ENCODE measurements at places on chromosomes 6 and 20.

GRCh38 chr6:125952764-125953501 is 3.6 kb upstream of the HINT3 start:
- no peak overlapping the region for H3K4me3 ChIP-seq
- no peaks in the 10 kb centered on the region for H3K36me3 ChIP-seq
- no peak for DNase-seq

- no peak overlapping the region for H3K4me3 ChIP-seq
- DNase-seq: no peak
- H3K27ac ChIP-seq: peak overlapping the region; percentile 96
- peaks cover under 1% of the 10 kb centered on the region for H3K4me1 ChIP-seq
- H3K27me3 ChIP-seq: no peaks in the 10 kb centered on the region
- H3K36me3 ChIP-seq: no peaks in the 10 kb centered on the region
These were observed 19.6 kb downstream of the FOXC1 start for GRCh38 chr6:1629316-1629715.

GRCh38 chr6:110041126-110041525 is 63.0 kb downstream of the GPR6 start:
- no peaks in the 10 kb centered on the region for H3K4me1 ChIP-seq
- no peak for DNase-seq
- no peaks in the 10 kb centered on the region for H3K27me3 ChIP-seq

- no peaks in the 10 kb centered on the region for H3K36me3 ChIP-seq
- H3K27me3 ChIP-seq: no peaks in the 10 kb centered on the region
- no peaks in the 10 kb centered on the region for H3K4me1 ChIP-seq
- DNase-seq: no peak
- H3K4me3 ChIP-seq: no peak overlapping the region
- no peak overlapping the region for H3K27ac ChIP-seq
These were observed 85.9 kb downstream of the VIP start for GRCh38 chr6:152836523-152836922.

- H3K27ac ChIP-seq: no peak overlapping the region
- H3K4me3 ChIP-seq: peak overlapping the region; percentile 45
- H3K27me3 ChIP-seq: peaks cover 12% of the 10 kb centered on the region
- DNase-seq: no peak
- no peaks in the 10 kb centered on the region for H3K36me3 ChIP-seq
These were observed 495 bp downstream of the FAM83B start for GRCh38 chr6:54846857-54847674.

- peaks cover 15% of the 10 kb centered on the region for H3K4me1 ChIP-seq
- H3K27me3 ChIP-seq: no peaks in the 10 kb centered on the region
- no peak for DNase-seq
- H3K4me3 ChIP-seq: no peak overlapping the region
These were observed 216.6 kb downstream of the IBTK start for GRCh38 chr6:82030761-82031503.

- no peak overlapping the region for H3K4me3 ChIP-seq
- DNase-seq: no peak
- no peaks in the 10 kb centered on the region for H3K4me1 ChIP-seq
- H3K27me3 ChIP-seq: no peaks in the 10 kb centered on the region
These were observed 20.4 kb upstream of the TAF8 start for GRCh38 chr6:42029881-42030280.

GRCh38 chr6:73394577-73395354 is at the start of gene DDX43:
Gene DDX43, plus strand, starts transcription at chr6:73394828. Its CDS starts 78 bp downstream, at chr6:73394906.
- no peak within 1 kb of the TSS for H3K4me3 ChIP-seq
- peak within 1 kb of the TSS; percentile 62 for H3K27ac ChIP-seq
- no peaks in the 10 kb centered on the region for H3K4me1 ChIP-seq
- no peaks in the 10 kb centered on the region for H3K27me3 ChIP-seq

DNA sequence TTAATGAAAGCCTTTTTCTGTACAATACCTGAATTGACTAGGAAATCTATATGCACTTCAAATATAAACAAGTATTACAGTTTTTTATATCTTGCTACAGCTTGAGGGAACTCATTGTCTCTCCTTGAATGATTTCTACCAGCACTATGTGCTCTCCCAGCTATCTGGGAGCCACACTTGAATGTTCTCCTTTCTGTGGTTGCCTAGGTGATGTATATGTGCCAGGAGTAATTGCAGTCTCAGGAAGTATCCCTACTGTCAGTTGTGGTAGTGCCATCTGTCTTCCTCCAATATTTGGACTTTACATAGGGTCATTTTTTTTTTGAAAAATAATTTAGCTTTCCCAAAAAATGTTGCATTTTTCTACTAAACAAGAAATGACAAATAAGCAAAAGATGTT is 288.0 kb upstream of the PLCB4 start:
- no peaks in the 10 kb centered on the region for H3K27me3 ChIP-seq
- peaks cover 12% of the 10 kb centered on the region for H3K4me1 ChIP-seq

DNA sequence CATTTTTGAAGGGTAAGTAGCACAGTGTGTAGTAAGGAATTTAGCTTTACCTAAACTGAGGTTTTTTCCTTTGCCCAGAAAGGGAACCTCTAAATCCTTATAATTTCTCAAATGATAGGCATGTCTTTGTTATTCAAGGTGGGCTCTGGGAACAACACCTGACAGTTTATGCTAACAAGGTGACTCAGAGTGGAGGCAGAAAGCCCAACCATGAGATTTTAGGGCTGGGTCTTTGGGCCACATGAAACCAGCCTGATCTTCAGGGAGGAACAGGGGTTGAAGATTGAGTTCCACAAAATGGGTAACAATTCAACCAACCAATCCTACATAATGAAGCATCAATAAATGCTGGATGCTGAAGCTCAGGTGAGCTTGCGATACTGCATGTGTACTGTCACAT is 46.6 kb downstream of the PRSS35 start:
- H3K4me3 ChIP-seq: no peak overlapping the region
- no peaks in the 10 kb centered on the region for H3K4me1 ChIP-seq
- H3K36me3 ChIP-seq: no peaks in the 10 kb centered on the region
- H3K27ac ChIP-seq: no peak overlapping the region
- no peak for DNase-seq
- no peaks in the 10 kb centered on the region for H3K27me3 ChIP-seq

All from ascending aorta (tissue), 2 donors.